ENCODE measurements at places on chromosomes 3 and 15.

- no peaks in the 10 kb centered on the region for H3K36me3 ChIP-seq
- H3K27ac ChIP-seq, result no peak overlapping the region
- no peak overlapping the region for H3K4me3 ChIP-seq
- no peak for DNase-seq
Observed at GRCh38 chr3:183584914-183585280, 29.4 kb upstream of the KLHL6 start.

DNA sequence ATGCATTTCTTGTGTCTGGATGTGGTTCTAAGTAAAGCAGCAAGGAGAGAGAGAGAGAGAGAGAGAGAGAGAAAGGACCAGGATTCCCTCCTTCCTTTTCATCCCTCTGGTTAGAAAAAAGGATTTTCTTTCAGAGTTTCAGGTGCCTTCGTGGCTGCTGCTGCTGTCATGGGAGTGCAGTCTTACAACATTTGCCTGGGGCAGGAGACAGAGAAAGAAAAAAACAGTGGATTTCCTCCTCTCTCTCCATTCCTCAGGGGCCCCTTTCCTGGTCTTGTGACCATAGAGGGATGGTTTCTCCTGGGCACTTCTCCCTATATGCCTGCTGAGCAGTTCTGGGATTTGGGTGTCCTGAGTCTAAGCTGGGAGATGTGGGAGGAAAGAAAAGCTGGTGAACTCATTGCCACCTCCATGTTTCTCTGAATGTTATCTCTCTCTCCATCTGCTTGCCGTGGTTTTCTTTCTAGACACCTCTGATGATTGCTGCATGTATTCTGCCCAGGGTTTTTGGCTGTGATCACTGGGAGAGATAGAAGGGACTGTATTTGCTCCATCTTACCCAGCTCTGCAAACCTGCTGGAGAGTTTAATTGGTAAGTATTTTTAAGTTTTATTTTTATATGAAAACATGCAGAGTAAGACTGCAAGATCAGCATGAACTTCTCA lies 142.4 kb upstream of the RGMA start:
- no peak for DNase-seq
- H3K27ac ChIP-seq, result no peak overlapping the region
- no peaks in the 10 kb centered on the region for H3K36me3 ChIP-seq
- H3K4me1 ChIP-seq, result no peaks in the 10 kb centered on the region
- no peaks in the 10 kb centered on the region for H3K27me3 ChIP-seq

- H3K4me1 ChIP-seq, result 0 out of 2 replicates have a peak, but pooled peaks cover 9% of the 10 kb centered on the region
- no peak overlapping the region for H3K4me3 ChIP-seq
- no peak overlapping the region for H3K27ac ChIP-seq
Observed at GRCh38 chr15:69340243-69340900, 41.7 kb downstream of the PAQR5 start.

DNA sequence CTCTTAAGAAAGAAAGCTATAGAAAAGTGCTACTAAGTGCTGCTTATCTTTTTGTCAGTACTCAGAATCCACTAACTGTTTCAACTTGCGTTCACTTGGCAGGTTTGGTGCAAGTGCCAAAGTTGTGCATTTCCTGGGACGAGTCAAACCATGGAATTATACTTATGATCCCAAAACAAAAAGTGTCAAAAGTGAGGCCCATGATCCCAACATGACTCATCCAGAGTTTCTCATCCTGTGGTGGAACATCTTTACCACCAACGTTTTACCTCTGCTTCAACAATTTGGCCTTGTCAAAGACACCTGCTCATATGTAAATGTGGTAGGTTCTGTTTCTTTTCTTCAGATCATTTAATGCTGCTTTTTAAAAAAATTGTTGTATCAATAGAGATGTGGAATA lies 32.6 kb downstream of the GYG1 start:
- peaks cover 46% of the 10 kb centered on the region for H3K36me3 ChIP-seq
- no peak overlapping the region for H3K27ac ChIP-seq
- H3K4me3 ChIP-seq, result no peak overlapping the region

- H3K27me3 ChIP-seq, result no peaks in the 10 kb centered on the region
- H3K4me3 ChIP-seq, result peak overlapping the region; percentile 34
- H3K27ac ChIP-seq, result no peak overlapping the region
- H3K36me3 ChIP-seq, result no peaks in the 10 kb centered on the region
- peak; percentile 37 for DNase-seq
Observed at GRCh38 chr15:66941108-66941711, 124.2 kb upstream of the SMAD3 start.

DNA sequence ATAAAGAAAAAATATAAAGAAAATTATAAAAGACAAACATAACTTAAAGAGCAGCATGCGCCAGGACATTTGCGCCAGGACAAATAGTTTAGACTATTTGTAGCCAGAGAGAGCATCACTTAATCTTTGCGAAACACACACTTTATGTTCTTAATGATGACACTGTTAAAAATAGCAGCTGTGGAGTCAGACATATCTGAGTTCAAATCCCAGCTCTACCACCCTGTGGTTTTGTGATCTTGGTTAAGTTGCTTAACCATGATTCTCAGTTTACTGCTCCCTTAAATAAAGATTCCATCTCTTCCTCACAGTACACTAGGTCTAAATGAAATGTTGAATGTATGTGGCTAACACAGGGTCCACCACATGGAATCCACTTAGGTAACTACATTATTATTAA lies 31.4 kb downstream of the KCNMB2 start:
- no peaks in the 10 kb centered on the region for H3K36me3 ChIP-seq
- no peaks in the 10 kb centered on the region for H3K27me3 ChIP-seq
- no peak overlapping the region for H3K27ac ChIP-seq
- H3K4me3 ChIP-seq, result no peak overlapping the region
- no peak for DNase-seq

DNA sequence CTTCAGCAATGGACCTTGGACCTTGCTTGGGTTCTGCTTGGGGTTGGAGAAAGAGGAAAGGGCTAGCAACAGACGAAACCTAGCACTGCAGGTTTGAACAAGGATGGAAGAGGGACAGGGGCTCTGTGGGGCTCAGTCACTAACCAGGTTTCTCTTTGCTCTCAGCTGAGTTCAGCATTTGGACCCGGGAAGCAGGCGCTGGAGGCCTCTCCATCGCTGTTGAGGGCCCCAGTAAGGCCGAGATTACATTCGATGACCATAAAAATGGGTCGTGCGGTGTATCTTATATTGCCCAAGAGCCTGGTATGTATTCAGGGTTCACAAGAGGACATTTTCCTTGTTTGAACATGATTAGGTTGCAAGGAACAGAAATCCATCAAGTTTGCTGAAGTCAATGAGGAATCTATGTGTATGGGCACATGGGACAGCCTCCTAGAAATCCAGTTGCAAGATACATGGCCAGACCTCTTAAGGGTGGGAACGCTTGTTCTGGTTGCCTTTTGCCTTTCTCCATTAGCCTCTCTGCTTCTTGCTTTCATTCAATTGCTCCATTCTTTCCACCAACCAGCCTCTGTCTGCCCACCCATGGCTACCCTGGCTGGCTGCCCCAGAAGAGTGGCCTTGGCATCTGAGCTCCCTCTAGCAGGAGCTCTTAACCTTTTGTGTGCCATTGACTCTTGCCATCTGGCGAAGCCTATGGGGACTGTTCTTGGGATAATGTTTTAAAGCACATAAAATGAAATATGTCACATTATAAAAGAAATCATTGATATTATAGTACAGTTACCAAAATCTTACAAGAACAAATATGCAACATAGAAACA lies 55.9 kb downstream of the DNASE1L3 start:
- no peak for DNase-seq
- H3K4me3 ChIP-seq, result no peak overlapping the region
- no peaks in the 10 kb centered on the region for H3K4me1 ChIP-seq
- no peaks in the 10 kb centered on the region for H3K27me3 ChIP-seq

- H3K27me3 ChIP-seq, result no peaks in the 10 kb centered on the region
- peaks cover 50% of the 10 kb centered on the region for H3K4me1 ChIP-seq
- peak; percentile 57 for DNase-seq
- H3K36me3 ChIP-seq, result no peaks in the 10 kb centered on the region
Observed at GRCh38 chr3:125145751-125146475, 66.6 kb downstream of the SLC12A8 start.

GRCh38 chr3:100270215-100270583 lies 9.4 kb downstream of the TBC1D23 start:
- DNase-seq, result no peak
- H3K4me3 ChIP-seq, result peak overlapping the region; percentile 51
- H3K36me3 ChIP-seq, result no peaks in the 10 kb centered on the region
- no peaks in the 10 kb centered on the region for H3K27me3 ChIP-seq

DNA sequence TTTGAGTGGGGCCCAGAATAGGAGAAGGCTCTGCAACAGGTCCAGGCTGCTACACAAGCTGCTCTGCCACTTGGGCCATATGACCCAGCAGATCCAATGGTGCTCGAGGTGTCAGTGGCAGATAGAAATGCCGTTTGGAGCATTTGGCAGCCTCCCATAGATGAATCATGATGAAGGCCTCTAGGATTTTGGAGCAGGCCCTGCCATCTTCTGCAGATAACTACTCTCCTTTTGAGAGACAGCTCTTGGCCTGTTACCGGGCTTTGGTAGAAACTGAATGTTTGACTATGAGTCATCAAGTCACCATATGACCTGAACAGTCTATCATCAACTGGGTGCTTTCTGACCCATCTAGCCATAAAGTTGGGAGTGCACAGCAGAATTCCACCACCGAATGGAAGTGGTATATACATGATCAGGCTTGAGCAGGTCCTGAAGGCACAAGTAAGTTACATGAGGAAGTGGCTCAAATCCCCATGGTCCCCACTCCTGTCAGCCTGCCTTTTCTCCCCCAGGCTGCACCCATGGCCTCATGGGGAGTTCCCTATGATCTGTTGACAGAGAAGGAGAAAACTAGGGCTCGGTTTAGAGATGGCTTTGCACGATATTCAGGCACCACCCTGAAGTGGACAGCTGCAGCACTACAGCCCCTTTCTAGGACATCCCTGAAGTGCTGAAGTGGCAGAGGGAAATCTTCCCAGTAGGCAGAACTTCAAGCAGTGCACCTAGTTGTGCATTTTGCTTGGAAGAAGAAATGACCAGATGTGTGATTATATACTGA lies 971.4 kb downstream of the MCTP2 start:
- H3K4me3 ChIP-seq, result no peak overlapping the region
- H3K27ac ChIP-seq, result no peak overlapping the region
- H3K4me1 ChIP-seq, result no peaks in the 10 kb centered on the region
- H3K27me3 ChIP-seq, result no peaks in the 10 kb centered on the region
- H3K36me3 ChIP-seq, result no peaks in the 10 kb centered on the region

DNA sequence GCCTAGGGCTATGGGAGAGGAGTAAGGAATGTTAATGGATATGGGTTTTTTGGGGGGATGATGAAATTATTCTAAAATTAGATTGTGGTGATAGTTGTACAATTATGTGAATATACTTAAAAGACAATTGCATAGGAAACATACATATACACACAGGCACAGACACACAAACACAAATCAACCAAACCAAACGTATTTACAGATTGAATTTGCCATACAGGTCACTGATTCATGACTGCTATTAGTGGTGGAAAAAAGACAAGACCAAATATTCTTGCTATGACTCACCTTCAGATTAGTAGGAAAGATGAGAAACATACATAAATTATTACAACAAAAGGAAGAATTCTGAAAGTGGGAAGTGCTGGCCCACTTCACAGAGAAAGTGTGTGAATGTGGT lies 85.3 kb downstream of the C3orf38 start:
- peak; percentile 8 for DNase-seq
- H3K27me3 ChIP-seq, result 0 out of 2 replicates have a peak, but pooled peaks cover 3% of the 10 kb centered on the region
- no peak overlapping the region for H3K27ac ChIP-seq
- no peak overlapping the region for H3K4me3 ChIP-seq

GRCh38 chr3:45480218-45480617 lies 91.8 kb downstream of the LARS2 start:
- peak; percentile 13 for DNase-seq
- 0 out of 2 replicates have a peak, but pooled peaks cover 7% of the 10 kb centered on the region for H3K36me3 ChIP-seq
- H3K4me1 ChIP-seq, result peaks cover 29% of the 10 kb centered on the region
- peak overlapping the region; percentile 44 for H3K27ac ChIP-seq
- H3K4me3 ChIP-seq, result no peak overlapping the region
- H3K27me3 ChIP-seq, result no peaks in the 10 kb centered on the region

- H3K36me3 ChIP-seq, result no peaks in the 10 kb centered on the region
- peak overlapping the region; percentile 76 for H3K4me3 ChIP-seq
- H3K27me3 ChIP-seq, result no peaks in the 10 kb centered on the region
- peak; percentile 91 for DNase-seq
- peak overlapping the region; percentile 83 for H3K27ac ChIP-seq
Observed at GRCh38 chr3:184582646-184583577, 21.3 kb downstream of the EPHB3 start.

DNA sequence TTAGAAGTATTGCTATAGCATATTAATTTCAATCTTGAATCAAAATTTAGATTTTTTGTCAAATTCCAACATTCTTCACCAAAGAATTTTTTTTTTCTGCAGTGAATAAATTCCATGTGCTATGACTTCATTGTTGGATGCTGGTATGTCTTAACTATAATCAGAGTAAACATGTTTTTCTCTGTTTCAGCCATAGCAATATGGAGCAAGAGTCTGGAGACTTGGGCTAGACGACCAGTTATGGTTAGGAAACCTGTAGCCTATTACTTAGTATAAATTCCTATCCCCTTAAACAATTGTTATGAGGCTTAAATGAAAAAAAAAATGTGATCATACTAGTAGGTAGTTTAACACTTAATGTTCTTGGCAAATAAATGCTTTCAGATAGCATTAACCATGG lies 431.9 kb upstream of the FRG2C start:
- H3K27me3 ChIP-seq, result peaks cover 4% of the 10 kb centered on the region
- H3K4me1 ChIP-seq, result no peaks in the 10 kb centered on the region
- H3K36me3 ChIP-seq, result no peaks in the 10 kb centered on the region

GRCh38 chr15:78059110-78059839 lies 18.2 kb downstream of the TBC1D2B start:
- DNase-seq, result peak; percentile 15
- H3K27ac ChIP-seq, result no peak overlapping the region
- no peak overlapping the region for H3K4me3 ChIP-seq
- no peaks in the 10 kb centered on the region for H3K36me3 ChIP-seq
- H3K27me3 ChIP-seq, result no peaks in the 10 kb centered on the region
- peaks cover 55% of the 10 kb centered on the region for H3K4me1 ChIP-seq

DNA sequence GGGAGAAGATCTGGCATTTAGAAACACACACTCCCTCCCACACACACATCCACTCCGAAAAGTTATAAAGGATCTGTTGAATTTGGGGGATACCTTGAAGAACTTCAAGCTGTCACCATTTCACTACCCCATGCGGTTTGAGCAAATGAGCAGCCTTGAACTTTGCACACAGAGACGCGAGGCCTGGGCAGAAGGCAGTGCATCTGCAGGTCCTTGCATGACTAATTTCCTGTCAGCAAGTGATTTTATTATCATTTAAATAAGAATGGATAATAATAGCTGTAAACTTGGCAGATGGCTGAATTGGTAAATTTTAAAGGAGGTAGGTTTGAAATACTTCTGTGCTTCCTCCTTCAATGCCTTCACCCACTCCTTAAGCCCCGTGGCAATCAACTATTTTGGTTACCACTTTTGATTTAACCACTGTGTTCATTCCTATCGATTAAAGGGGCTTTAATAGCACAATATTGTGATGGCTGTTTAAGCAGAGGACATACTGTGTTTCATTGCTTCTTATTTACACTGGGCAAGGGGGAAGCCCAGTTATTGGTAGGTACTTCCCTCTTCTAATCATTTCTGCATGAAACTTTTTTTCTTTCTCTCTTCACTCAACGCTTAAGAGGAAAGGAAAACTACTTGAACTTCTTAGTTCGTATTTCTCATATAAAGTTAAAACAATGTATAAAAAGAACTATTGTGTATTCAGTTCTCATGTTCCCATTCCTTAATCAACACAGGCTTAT lies 108.1 kb downstream of the ROBO2 start:
- DNase-seq, result no peak
- no peaks in the 10 kb centered on the region for H3K4me1 ChIP-seq
- no peak overlapping the region for H3K4me3 ChIP-seq
- H3K27me3 ChIP-seq, result no peaks in the 10 kb centered on the region
- H3K27ac ChIP-seq, result no peak overlapping the region

- H3K4me3 ChIP-seq, result no peak overlapping the region
- DNase-seq, result no peak
- H3K36me3 ChIP-seq, result no peaks in the 10 kb centered on the region
- H3K27me3 ChIP-seq, result no peaks in the 10 kb centered on the region
- H3K27ac ChIP-seq, result no peak overlapping the region
Observed at GRCh38 chr3:29274667-29275066, 6.2 kb upstream of the RBMS3 start.
